ENCODE measurements at places on chromosomes 12 and 14.

DNA sequence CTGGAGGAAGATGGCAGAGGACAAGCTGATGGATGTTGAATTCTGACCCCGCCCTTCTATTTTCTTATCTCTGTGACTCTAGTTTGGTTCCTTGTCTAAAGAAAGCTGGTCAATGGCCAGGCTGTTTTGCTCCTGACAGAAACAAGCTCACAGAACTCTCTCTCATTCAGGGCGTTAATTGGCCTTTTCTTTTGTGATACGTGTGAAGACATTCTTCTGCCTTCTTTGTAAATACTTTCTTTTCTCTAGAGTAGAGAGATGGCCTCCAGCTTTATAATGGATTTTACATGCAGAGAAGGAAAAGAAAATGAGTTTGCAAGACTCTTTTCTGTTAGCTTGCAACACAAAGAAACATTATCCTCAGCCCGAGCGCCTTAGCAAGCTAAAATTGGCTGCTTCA lies 492.2 kb upstream of the CCDC196 start:
- no peak for DNase-seq

DNA sequence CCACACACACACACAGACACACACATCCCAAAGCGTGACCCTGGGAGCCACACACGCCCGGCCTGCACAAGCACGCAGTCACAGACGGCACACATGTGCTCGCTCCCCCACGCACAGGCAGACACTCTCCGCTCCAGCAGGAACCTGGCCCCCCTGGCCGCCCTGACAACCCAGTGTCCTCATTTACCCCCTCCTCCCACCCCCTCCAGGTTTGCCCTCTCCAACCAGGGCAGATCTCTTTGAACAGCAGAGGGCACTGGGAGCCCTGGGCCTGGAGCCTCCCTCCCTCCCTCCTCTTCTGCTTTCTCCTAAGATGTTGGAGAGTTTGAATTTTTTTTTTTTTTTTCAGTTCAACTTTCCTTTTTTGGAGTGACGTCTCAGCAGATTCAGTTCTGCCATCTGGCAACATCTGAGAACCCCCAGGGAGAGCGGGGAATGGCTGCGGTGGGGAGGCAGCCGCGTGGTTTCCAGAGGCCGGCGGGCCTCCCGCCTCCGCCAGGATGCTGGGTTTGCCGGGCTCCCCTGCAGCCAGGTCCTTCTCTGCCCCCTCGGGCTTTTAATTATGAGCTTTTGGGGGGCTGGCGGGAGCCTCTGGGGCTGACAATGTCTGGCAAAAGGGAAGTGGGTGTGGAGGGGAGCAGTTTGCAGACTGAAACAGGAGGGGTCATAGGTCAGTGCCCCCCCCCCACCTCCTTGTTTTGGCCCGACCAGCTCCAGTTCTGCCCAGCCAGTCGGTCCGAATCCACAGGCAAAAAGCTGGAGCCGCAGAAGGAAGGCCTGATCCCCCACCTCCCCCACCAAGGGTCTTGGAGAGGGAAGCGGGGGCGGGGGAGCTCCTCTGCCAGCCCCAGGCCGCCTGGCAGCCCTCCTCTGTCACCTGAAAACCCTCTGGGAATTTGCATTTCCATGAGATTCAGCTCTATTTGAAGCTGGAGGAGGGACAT lies 1.3 kb upstream of the NCOR2 start:
- peak; percentile 51 for DNase-seq

GRCh38 chr12:26092346-26093105 lies 32.3 kb downstream of the BHLHE41 start:
- DNase-seq = no peak

DNA sequence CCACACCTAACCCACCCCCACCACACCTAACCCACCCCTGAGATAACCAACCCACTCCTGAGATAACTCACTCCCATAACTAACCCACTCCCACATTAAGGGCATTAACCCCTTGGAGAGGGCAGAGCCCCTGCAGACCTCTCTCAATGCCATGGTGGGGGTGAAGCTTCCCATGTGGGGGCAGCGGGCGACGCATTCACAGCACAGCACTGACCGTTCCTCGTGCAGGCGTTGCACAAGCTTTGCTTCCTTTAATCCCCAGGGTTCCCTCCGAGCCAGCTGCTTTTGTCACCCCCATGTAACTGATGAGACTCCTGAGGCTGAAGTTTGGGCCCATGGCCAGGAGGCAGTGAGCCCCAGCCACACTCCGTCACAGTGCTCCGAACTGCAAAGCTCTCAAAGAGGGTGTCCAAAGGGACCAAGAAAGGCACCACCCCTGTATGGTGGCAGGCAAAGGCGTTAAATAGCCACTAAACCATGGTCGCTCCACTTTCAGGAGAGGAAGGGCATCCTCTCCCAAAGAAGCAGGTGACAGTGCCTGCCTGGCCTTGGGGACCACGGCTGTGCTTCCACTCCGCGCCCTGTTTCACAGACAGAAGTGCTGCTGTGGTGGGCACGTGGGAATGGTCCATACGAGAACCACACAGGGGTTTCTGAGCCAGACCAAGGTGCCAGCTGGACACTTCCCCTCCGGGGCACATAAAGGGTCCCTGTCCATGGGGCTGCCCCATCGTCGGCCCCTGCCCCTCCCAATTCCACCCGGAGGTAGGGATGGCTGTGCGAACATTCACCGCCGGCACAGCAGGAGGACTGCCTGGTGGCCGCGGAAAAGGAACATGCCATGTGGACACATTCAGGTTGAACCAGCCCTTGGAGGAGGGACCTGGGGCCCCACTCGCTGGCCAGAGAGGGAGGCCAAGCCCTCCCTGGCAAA lies 28.3 kb downstream of the GALNT9 start:
- DNase-seq = no peak

- DNase-seq = no peak
Observed at GRCh38 chr12:85130646-85131045, 94.5 kb downstream of the LRRIQ1 start.

DNA sequence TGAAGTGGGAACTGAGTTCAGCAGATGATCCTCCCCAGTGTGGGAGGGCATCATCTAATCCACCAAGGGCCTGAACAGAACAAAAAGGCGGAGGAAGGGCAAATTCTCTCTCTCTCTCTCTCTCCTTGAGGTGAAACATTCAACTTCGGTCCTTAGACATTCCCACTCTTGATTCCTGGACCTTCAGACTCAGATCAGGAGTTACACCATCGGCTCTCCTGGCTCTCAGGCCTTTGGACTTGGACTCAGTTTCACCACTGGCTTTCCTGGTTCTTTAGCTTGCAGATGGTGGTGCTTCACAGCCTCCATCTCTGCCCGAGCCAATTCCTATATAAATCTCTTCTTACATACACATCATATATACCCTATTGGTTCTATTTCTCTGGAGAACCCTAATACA lies 73.2 kb downstream of the SPPL3 start:
- no peak for DNase-seq

- DNase-seq = no peak
Observed at GRCh38 chr14:74407801-74408154, 18.2 kb downstream of the SYNDIG1L start.

DNA sequence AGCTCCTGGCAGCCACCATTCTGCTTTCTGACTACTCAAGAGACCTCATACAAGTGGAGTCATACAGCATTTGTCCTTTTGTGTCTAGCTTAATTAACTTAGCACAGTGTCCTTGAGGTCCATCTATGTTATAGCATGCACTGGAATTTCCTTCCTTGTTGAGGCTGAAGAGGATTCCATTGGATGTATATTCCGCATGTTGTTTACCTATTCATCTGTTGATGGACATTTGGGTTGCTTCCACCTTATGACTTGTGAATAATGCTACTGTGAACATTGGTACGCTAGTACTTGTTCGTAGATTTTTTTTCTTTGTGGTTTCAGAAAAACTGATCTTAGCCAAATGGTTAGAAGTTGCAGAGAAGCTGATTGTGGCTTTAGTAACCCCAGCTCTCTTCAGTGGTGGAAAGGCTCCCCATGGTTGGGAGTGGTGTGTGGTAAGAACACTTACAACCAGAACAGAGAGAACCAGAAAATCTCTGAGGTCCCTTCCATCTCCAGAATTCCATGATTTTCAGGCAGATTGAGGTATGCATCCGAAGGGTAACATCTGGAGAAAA lies 118.4 kb downstream of the SAMD4A start:
- no peak for DNase-seq

DNA sequence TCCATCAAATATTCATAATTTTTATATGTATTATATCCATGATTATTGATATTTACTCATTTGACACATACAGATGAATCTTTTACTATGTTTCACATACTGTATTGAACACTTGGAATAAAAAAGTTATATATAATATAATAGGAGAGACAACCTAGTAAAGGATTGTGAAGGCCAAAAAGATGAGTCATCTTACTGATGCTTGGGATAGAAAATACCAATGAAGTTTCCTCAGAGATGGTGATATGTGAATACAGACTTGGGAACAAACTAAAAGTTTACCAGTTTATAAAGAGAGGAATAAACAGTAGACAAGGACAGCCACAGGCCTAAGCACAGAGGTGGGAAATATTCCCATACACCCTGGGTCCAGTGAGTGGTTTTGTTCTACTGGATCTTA lies 743.9 kb upstream of the FLRT2 start:
- DNase-seq = no peak

DNA sequence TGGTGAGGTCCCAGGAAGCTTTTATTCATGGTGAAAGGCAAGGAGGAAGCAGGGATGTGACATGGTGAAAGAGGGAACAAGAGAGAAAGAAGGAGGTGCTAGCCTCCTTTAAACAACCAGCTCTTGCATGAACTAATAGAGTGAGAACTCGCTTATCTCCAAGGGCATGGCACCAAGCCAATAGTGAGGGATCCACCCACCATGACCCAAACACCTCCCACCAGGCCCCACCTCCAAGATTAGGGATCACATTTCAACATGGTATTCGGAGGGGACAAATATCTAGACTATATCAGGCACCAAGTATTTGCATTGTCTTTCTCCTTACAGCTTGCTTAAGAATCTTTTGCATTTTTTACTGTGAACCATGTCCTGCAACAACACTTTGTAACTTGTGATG lies 91.9 kb upstream of the DHRS4 start:
- DNase-seq = peak; percentile 61

DNA sequence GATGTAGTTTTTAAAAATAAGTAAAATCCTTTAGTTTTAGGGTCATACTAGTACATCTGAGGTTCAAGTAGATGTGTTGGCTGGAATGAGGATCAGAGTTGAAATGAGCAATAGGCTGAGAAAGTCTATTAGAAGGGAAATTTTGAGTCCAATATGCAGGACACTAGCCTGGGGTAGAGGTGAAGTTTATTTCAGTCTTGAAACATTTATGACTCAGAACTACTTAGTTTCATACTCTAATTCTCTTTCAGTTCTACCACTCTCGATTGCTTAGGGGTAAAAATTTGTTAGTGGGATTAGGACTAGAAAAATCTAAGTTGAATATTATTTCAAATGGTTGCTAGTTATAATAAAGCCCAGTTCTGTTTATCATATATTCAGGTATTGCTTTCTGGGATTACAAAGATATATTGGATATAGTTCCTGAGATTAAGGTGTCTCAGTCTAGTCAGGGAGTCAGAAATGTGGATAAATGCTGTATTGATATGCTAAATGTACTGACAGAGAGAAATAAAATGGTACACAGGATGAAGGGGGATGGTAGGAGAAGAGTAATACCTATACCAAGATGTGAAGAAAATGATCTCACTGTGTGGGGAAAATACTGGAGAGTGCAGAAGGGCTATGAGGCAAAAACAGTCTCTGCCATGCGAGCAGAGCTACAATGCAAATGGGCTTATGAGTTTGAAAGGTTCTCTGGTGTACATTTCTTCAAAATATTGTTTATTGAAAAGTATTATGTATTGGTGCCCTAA lies 395.8 kb upstream of the FBXO33 start:
- DNase-seq = no peak

- DNase-seq = no peak
Observed at GRCh38 chr12:9132008-9132535, 16.4 kb upstream of the A2M start.

GRCh38 chr14:30725763-30726162 lies 103.6 kb downstream of the SCFD1 start:
- DNase-seq = no peak

DNA sequence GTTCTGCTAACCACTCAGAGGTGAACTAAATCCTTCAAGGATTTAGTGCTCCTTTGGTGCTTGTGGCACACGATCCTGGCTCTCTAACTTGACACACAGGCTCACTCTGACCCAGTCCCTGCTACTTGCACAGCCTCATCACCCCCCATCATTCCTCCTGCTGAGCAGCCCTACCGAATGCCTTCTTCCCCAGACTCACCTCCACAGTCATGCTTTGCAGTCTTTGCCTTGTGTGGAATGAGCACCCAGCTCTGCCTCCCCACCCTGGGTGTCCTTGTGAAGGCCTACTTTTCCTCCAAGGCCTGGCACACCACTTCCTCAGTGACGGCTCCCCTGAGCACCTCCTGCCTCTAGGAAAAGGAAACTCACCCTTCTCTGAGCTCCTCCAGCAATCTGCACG lies 7.9 kb upstream of the TINF2 start:
- no peak for DNase-seq

GRCh38 chr14:45253070-45253753 lies at the start of gene MIS18BP1:
Gene MIS18BP1 (minus strand): TSS chr14:45253202. CDS start chr14:45247286, 5,916 bp downstream.
- peak; percentile 97 for DNase-seq

- DNase-seq = peak; percentile 4
Observed at GRCh38 chr14:98433436-98433835, 838.6 kb downstream of the BCL11B start.

- no peak for DNase-seq
Observed at GRCh38 chr12:9999016-9999415, at the start of gene CLEC1B. Gene CLEC1B (minus strand): TSS chr12:9999121. CDS start chr12:9999100, 21 bp downstream.

DNA sequence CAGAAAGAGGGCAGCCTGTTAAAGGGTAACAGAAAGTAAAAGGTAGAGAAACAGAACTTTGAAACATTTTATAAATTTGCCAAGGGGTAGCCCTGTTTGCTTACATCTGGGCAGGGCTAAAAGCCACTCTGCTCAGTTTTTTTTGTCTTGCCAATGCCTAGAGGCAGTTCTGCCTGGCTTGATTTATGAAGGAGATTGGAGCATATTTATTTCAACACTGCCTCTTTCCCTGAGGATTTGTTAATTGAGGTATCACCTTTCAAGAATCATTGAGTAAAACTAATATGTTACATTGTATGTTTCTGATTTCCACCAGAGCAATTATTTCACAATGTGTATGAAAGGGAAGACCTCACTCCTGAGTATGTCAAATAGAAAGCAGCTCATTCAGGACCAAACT lies 160.8 kb downstream of the GXYLT1 start:
- no peak for DNase-seq

DNA sequence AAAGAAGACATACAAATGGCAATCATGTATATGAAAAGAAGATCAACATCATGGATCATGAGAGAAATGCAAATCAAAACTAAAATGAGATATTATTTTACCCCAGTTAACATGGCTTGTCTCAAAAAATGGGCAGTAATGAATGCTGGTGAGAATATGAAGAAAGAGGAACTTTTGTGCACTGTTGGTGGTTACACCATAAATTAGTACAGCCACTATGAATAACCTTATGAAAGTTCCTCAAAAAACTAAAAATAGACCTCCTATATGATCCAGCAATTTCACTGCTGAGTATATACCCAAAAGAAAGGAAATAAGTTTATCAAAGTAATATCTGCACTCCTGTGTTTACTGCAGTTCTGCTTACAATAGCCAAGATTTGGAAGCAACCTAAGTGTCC lies 151.7 kb downstream of the PDZRN4 start:
- DNase-seq = no peak

Data from thyroid gland (tissue), 4 donors.